ENCODE measurements at places on chromosomes 1 and 21. TPM values are rescaled to one million over a fixed set of nuclear protein-coding genes. Genes with fewer than 3 reads are reported as not detected.

Gene ANXA9
- total RNA-seq, result 1.2 TPM

DNA sequence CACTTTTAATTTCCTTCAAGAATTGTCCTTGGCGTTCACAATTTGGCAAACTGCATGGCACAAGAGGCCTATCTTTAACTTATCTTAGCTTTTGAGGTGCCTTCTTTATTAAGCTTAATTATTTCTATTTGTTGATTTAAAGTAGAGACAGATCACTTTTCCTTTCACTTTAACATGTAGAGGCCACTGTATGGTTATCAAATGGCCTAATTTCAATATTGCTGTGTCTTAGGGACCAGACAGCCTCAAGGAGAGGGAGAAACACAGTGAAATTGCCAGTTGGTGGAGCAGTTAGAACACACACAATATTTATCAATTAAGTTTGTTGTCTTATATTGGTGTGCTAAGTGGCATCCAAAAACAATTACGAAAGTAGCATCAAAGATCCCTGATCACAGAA lies 1013.9 kb downstream of the KCNT2 start:
- DNase-seq, result no peak
- H3K27me3 ChIP-seq, result no peaks in the 10 kb centered on the region
- no peaks in the 10 kb centered on the region for H3K36me3 ChIP-seq

Gene SPRR4
- not detected for total RNA-seq

GRCh38 chr21:45136927-45137611 lies 62.7 kb downstream of the ADARB1 start:
- H3K27ac ChIP-seq, result no peak overlapping the region
- no peaks in the 10 kb centered on the region for H3K27me3 ChIP-seq
- H3K4me1 ChIP-seq, result peaks cover 13% of the 10 kb centered on the region
- no peaks in the 10 kb centered on the region for H3K36me3 ChIP-seq
- DNase-seq, result peak; percentile 81

GRCh38 chr1:201404055-201404454 lies 4.9 kb upstream of the LAD1 start:
- no peak overlapping the region for H3K4me3 ChIP-seq
- H3K36me3 ChIP-seq, result no peaks in the 10 kb centered on the region
- H3K27me3 ChIP-seq, result peaks cover 11% of the 10 kb centered on the region
- no peak overlapping the region for H3K27ac ChIP-seq
- no peak for DNase-seq

DNA sequence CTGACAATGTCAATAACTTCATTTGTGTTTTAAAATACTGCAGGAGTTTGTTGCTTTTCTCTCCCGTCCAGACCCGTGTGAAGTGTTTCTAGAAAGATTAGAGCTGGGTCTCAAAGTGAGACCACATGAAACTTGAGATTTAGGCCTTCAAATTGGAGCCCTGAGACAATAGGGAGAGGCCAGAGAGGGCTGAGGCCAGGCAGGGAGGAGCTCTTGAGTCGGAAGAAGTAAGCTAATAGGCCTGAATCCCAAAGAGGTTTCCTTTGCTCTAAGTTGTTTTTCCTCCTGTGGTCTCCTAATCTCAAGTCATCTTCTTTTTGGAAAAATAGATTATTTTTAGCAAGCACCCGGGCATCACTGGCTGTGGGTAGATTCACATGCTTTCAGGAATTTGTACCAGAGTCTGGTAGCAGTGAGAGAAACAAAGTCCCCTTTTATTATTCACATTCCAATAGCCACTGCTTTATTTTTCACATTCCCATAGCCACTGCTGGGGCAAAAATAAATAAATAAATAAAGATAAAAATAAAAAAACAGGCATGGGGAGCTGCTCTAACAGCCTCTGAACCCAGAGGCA lies 25.6 kb downstream of the CD244 start:
- peak overlapping the region; percentile 15 for H3K27ac ChIP-seq
- H3K4me3 ChIP-seq, result no peak overlapping the region
- DNase-seq, result no peak

- H3K27ac ChIP-seq, result no peak overlapping the region
- H3K4me1 ChIP-seq, result no peaks in the 10 kb centered on the region
- no peak overlapping the region for H3K4me3 ChIP-seq
- no peak for DNase-seq
- no peaks in the 10 kb centered on the region for H3K27me3 ChIP-seq
These were observed 52.3 kb upstream of the SLC16A1 start for GRCh38 chr1:113008365-113008714.

- peaks cover 26% of the 10 kb centered on the region for H3K4me1 ChIP-seq
- H3K4me3 ChIP-seq, result peak overlapping the region; percentile 79
- no peaks in the 10 kb centered on the region for H3K27me3 ChIP-seq
- no peak for DNase-seq
- peaks cover 18% of the 10 kb centered on the region for H3K36me3 ChIP-seq
These were observed 36.6 kb downstream of the ITPKB start for GRCh38 chr1:226702318-226702956.

DNA sequence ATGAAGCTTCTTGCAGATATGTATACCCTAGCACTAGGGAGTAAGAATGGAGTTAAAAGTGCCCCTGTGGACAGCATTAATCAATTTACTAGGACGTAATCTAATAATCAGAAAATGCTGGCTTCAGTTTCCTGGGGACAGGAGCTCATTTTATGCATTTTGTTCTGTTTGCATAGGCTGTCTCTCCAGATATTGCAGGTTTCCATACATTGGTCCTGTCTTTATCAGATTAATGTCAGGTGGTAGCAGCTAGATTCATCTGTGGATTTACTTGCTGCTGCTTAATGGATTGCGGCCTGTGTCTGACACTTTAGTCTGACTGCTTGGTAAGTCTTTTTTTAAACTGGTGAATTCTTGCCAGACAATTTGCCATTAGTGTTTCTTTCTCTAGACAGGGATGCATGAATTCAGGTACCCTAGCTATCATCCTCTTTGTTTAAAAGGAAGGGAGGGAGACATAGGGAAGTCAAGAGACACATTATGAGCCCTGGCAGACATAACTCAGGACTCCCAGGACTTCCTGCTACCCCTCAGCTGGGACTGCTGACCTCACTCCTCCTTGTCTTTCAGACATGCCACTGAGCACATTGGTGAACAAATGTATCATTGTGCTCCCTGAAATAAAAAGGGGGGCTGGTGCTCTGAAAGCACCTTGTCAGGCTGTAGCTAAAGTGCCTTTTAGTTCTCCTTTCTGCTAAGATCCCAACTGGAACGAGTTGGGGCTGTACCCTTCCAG lies 47.7 kb downstream of the NOS1AP start:
- H3K27me3 ChIP-seq, result no peaks in the 10 kb centered on the region
- no peak overlapping the region for H3K4me3 ChIP-seq
- no peaks in the 10 kb centered on the region for H3K4me1 ChIP-seq
- no peak overlapping the region for H3K27ac ChIP-seq
- H3K36me3 ChIP-seq, result no peaks in the 10 kb centered on the region
- DNase-seq, result no peak

DNA sequence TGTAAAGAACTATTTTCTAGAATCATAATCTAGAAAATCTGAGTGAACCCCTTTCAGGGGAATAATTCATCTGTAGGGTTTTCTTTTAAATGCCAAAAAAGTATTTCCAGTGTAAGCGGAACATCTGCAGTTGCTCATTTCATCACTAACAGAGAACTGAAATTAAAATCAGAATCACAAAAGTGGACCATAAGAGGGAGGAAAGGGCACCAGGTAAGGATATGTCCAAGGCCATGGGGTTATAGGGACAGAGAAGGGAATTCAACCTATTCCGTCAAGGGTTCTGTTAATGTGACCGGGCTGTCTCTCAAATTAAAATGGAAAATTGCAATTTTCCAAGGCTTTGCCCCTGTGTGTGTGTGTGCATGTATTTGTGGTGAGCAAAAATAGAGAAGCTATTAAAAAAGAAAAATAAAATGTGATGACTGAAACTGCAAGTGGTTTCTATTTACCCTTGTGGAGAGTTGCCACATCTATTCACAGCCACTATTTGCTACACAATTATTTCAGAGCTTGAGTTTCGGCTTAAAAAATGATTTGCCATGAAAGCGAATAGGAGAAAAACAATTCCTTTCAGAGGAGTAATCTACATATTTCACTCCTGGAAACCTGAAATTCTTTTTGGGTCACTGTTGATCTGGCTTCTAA lies 53.1 kb downstream of the APP start:
- H3K27ac ChIP-seq, result no peak overlapping the region
- no peaks in the 10 kb centered on the region for H3K36me3 ChIP-seq
- DNase-seq, result no peak
- no peak overlapping the region for H3K4me3 ChIP-seq
- peaks cover 25% of the 10 kb centered on the region for H3K4me1 ChIP-seq

Gene LCE3E
- total RNA-seq, result not detected

- no peaks in the 10 kb centered on the region for H3K4me1 ChIP-seq
- no peak for DNase-seq
- H3K36me3 ChIP-seq, result no peaks in the 10 kb centered on the region
- H3K27me3 ChIP-seq, result no peaks in the 10 kb centered on the region
These were observed 203.8 kb downstream of the LMX1A start for GRCh38 chr1:165152727-165153126.

- H3K27me3 ChIP-seq, result no peaks in the 10 kb centered on the region
- no peak for DNase-seq
- no peaks in the 10 kb centered on the region for H3K4me1 ChIP-seq
- H3K36me3 ChIP-seq, result no peaks in the 10 kb centered on the region
- H3K27ac ChIP-seq, result no peak overlapping the region
- no peak overlapping the region for H3K4me3 ChIP-seq
These were observed 230.7 kb downstream of the RPS6KC1 start for GRCh38 chr1:213281640-213282301.

GRCh38 chr1:63498106-63498505 lies 24.9 kb downstream of the ITGB3BP start:
- no peak overlapping the region for H3K4me3 ChIP-seq
- no peaks in the 10 kb centered on the region for H3K4me1 ChIP-seq
- H3K27me3 ChIP-seq, result no peaks in the 10 kb centered on the region
- no peak for DNase-seq

Gene CLIC6
- total RNA-seq, result 12.3 TPM

Gene CFHR4
- not detected for total RNA-seq

Gene LINGO4
- total RNA-seq, result 0.29 TPM

- DNase-seq, result no peak
- no peak overlapping the region for H3K4me3 ChIP-seq
- no peaks in the 10 kb centered on the region for H3K27me3 ChIP-seq
- H3K27ac ChIP-seq, result no peak overlapping the region
- H3K36me3 ChIP-seq, result no peaks in the 10 kb centered on the region
These were observed 4.3 kb upstream of the OR10Z1 start for GRCh38 chr1:158600735-158601134.

- H3K27me3 ChIP-seq, result no peaks in the 10 kb centered on the region
- H3K27ac ChIP-seq, result no peak overlapping the region
- no peaks in the 10 kb centered on the region for H3K36me3 ChIP-seq
- DNase-seq, result no peak
These were observed 16.2 kb downstream of the PROX1 start for GRCh38 chr1:214004014-214004413.

Gene SLC9C2
- 0.26 TPM for total RNA-seq

- no peak overlapping the region for H3K4me3 ChIP-seq
- H3K27me3 ChIP-seq, result no peaks in the 10 kb centered on the region
- H3K4me1 ChIP-seq, result peaks cover 19% of the 10 kb centered on the region
These were observed 1.4 kb upstream of the FDPS start for GRCh38 chr1:155307247-155307740.

DNA sequence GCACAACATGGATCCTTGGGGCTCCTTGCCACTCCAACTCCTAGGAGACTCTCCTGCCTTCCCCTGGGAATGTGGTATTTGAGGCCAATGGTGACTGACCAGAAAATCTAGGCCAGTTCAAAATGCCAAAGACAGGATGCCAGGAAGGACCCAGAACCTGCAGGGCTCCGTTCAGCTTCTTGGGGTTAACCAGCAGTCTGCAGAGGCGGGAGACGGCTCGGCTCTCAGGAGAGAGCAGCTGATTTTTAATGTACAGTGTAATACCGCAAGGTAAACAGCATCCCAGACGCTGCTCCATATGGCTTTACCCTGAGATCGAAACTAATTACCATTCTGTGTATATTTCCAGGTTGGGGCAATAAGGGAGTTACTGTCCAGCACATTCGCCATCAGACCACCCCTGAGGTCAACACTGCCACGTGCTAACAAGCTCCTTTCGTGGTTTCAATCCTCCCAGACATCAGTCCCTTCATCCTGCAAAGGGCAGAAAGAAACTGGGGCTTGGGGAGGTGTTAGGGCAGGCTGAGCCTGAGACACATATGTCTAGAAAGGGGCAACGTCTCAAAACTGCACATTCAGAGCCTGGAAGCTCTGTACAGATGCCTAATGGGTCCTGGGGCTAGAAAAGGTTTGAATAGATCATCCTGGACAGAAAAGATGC lies 16.7 kb downstream of the ITPKB start:
- H3K4me1 ChIP-seq, result peaks cover 35% of the 10 kb centered on the region
- H3K36me3 ChIP-seq, result peaks cover 5% of the 10 kb centered on the region
- no peak for DNase-seq
- no peak overlapping the region for H3K27ac ChIP-seq

DNA sequence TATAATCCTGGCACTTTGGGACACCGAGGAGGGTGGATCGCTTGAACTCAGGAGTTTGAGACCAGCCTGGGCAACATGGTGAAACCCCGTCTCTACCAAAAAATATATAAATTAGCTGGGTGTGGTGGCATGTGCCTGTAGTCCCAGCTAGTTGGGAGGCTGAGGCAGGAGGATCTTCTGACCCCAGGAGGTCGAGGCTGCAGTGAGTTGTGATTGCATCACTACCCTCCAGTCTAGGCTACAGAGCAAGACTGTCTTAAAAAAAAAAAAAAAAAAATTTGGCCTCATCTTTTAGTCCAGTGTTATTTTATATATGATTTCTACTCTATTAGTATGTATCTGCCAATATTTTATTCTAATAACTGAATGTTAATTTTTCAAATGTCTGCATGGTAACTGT lies 59.7 kb downstream of the PPP2R5A start:
- no peaks in the 10 kb centered on the region for H3K4me1 ChIP-seq
- no peak for DNase-seq
- no peak overlapping the region for H3K4me3 ChIP-seq
- H3K27ac ChIP-seq, result no peak overlapping the region
- H3K27me3 ChIP-seq, result no peaks in the 10 kb centered on the region

- H3K36me3 ChIP-seq, result no peaks in the 10 kb centered on the region
- no peak overlapping the region for H3K27ac ChIP-seq
- DNase-seq, result no peak
- H3K4me1 ChIP-seq, result no peaks in the 10 kb centered on the region
- peak overlapping the region; percentile 80 for H3K4me3 ChIP-seq
- no peaks in the 10 kb centered on the region for H3K27me3 ChIP-seq
These were observed 2.5 kb downstream of the CDC42BPA start for GRCh38 chr1:227315629-227316346.

DNA sequence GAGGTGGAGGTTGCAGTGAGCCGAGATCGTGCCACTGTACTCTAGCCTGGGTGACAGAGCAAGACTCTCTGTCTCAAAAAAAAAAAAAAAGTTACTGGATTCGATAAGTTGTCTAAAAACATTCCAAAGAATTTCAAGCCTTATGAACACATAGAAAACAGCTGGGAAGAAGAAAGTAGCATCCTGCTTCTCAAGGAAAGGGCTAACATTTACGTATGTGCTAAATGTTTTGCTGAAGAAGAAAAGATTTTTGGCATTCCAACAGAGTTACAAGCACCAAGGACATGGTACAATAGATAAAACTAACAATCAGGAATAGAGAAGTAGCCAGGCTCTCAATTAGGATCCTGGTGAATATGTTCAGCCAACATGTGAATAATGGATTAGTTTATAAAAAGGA lies 69.8 kb downstream of the HFM1 start:
- H3K4me3 ChIP-seq, result no peak overlapping the region
- no peaks in the 10 kb centered on the region for H3K36me3 ChIP-seq
- H3K27ac ChIP-seq, result no peak overlapping the region
- H3K4me1 ChIP-seq, result no peaks in the 10 kb centered on the region
- no peaks in the 10 kb centered on the region for H3K27me3 ChIP-seq
- DNase-seq, result no peak

GRCh38 chr1:55519937-55520683 lies 304.9 kb upstream of the USP24 start:
- H3K4me3 ChIP-seq, result no peak overlapping the region
- no peak overlapping the region for H3K27ac ChIP-seq
- no peaks in the 10 kb centered on the region for H3K27me3 ChIP-seq
- DNase-seq, result no peak
- H3K4me1 ChIP-seq, result no peaks in the 10 kb centered on the region
